Stimulated activated CD8-positive, alpha-beta memory T cell treated with anti-CD3 and anti-CD28 coated beads, Interleukin-7, amount 100 ng/mL, for 1 hour (primary cell): ENCODE measurements at places on chromosomes 2 and 18.

GRCh38 chr2:212863185-212863588 lies 288.2 kb downstream of the IKZF2 start:
- no peak for DNase-seq

DNA sequence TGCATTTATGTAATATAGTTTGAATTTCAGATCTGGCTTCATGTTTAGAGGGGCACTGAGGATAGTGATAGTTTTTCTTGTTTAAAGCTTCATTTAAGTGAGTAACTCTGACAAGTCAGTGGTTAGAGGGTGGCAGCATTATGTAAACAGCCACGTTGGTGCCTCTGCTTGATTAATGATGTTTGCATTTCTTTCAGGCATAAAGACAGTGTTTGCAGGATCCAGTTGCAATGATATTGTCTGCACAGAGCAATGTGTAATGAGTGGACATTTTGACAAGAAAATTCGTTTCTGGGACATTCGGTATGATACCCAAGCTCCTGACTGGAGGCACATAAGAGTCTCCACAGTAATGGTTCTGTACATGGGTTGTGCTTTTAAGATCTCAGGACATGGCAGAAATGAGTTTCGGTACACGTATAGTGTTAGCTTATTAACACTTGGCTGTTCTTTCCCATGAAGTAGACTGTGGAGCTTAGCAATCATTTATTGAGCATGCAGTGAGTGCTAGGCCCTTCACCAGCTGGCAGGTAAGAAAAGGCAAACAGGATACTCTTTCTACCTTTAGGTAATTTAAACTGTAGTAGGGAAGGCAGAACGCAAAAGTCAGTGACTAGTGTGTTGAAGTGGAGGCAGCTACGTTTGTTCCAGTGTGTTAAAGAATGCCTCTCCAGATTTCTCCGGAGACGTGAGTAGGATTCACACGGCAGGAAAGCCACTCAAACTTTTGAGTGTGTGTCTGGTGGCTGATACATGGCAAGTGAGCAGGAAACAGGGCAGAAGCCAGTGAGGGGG lies 17.4 kb upstream of the SAG start:
- DNase-seq, result no peak

- DNase-seq, result no peak
Observed at GRCh38 chr2:81213598-81213997, 909.0 kb upstream of the LRRTM1 start.

DNA sequence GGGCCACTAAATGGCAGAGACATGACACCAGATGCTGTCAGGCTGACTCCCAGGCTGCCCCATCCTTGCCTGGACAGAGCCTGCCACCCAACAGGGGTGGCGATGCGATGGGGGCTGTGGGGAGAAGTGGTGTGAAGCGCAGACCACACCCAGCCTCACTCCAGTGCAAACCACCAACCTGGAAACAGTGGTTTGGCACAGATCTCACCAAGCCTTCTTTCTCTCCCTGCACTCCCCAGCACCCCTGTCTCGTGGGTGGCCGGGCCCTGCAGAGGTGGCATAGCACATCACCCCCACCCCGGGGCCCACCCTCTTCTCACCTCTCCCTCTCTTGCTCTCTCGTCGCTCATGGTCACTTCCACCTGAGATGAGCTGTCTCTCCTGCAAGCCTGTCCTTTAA lies 32.6 kb downstream of the CIB4 start:
- DNase-seq, result no peak

- no peak for DNase-seq
Observed at GRCh38 chr2:238449909-238450417, 23.2 kb downstream of the ASB1 start.

GRCh38 chr2:1515986-1516797 lies 102.9 kb downstream of the TPO start:
- no peak for DNase-seq

- DNase-seq, result no peak
Observed at GRCh38 chr2:16038621-16039020, 98.3 kb downstream of the MYCN start.

- DNase-seq, result no peak
Observed at GRCh38 chr2:134625311-134625710, 93.5 kb downstream of the TMEM163 start.

DNA sequence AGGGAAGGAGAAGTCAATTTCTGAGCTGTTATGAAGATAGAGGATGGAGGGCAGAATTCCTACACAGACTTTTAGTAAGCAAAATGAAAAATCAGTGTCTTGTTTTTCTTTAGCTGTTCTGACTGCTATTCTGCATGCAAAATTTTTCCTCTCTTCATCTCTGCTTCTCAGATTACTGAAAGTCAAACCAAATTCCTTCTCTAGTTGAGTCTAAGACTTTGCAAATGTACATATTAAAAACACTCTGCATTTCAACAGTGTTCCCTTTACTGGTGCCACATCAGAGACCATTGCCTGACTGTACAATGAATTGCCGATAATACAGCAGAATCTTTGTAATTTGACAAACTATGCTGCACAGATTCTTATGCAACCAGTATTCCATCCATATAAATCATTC lies 198.8 kb downstream of the EXOC6B start:
- DNase-seq, result no peak

- no peak for DNase-seq
Observed at GRCh38 chr2:3612639-3613523, 18.0 kb downstream of the COLEC11 start.

- no peak for DNase-seq
Observed at GRCh38 chr2:2007551-2008501, 263.5 kb upstream of the PXDN start.

GRCh38 chr18:61582202-61582710 lies 249.0 kb downstream of the CDH20 start:
- no peak for DNase-seq

DNA sequence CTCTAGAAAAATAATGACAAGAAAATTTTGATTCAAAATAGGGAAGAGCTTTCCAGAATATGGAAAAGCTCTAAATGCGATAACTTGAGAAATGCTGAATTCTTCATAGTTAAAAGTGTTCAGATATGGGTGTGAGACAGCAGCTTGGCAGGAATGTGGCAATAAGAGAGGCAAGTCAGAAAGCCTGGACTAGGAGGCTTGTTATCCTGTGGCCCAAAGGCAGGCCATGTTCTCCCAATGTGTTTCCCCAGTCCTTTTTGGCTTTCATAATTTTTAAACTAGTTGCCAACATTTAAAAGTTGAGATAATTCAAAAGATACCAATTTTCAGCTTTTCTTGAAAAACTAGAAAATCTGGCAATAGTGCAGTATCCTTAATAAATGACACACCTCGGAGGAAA lies 366.3 kb upstream of the FANCL start:
- DNase-seq, result no peak

DNA sequence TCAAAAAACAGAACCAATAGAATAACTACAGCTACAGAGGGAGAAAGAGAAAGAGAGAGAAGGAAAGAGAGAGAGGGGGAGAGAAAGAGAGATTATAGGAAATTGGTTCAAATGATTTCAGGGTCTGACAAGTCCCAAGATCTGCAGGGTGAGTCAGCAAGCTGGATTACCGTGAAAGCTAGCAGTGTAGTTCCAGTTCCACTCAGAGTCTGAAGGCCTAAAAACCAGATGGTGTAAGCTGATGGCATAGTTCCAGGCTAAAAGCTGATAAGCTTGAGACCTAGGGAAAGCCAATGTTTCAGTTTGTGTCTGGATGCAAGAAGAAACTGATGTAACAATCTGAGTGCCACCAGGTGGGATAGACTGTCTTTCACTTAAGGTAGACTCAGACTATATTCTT lies 397.7 kb downstream of the TRIB2 start:
- no peak for DNase-seq

DNA sequence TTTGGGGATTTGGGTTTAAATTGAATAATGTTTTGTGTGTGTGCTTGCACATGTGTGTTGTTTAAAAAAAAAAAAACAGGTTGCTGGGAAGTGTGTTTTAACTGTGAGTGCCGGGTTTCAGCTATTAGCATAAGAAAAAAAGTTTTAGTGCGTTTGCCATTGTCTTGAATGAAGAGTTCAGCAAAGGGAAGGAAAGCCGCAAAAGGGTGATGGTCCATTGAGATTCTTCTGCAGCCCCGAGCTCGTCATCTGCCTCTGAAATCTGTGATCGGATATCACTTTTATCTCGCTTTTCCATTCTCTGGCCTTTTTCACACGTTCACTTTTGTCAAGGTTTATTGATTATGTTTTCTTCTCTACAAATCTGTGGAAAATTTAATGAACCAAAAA lies 4.7 kb downstream of the GLI2 start:
- no peak for DNase-seq

GRCh38 chr2:152046940-152047339 lies 51.9 kb downstream of the CACNB4 start:
- DNase-seq, result no peak

GRCh38 chr18:23207994-23208393 lies 72.7 kb downstream of the CABLES1 start:
- DNase-seq, result no peak

GRCh38 chr2:131023758-131024157 lies 69.5 kb downstream of the FAM168B start:
- no peak for DNase-seq

DNA sequence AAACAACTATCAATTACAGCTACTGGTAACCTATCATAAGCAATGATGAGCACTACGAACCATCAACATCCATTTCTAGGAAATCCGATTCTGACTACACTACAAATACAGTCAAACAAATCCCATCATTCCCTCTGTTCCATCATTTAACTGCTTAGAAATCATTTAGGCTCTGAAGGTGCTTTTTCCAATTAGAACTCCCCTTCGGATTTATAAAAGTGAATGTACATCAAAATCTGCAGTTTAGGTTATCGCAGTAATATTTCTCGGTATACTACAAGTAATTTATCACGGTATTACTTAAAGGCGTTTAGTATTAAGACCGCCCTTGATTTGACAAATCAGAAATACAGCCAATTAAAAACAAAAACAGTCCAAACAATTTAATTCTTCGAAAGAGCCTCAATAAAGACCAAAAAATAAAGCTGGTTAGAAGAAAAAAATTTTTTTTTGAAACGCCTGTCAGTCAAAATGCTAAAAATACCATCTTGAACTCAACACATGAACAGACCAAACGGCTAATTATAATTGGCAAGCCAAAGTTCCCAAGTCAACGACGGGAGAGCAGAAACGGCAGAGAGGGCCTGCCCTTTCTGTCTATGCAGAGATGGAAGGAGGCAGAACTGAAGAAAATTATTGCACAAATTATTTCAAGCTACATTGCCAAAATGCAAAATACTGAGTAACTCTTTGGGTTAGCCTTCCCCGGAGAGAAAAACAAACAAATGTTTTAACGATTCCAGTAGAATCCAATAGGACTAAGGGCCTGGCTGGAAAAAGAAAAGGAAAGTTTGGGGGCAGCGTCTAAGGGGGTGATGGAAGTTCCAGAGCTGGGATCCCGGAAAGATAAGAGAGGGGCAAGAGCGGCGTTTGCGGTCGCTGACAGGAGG lies 1.2 kb downstream of the VPS54 start:
- no peak for DNase-seq

GRCh38 chr2:41544709-41545108 lies 503.1 kb upstream of the PKDCC start:
- no peak for DNase-seq

DNA sequence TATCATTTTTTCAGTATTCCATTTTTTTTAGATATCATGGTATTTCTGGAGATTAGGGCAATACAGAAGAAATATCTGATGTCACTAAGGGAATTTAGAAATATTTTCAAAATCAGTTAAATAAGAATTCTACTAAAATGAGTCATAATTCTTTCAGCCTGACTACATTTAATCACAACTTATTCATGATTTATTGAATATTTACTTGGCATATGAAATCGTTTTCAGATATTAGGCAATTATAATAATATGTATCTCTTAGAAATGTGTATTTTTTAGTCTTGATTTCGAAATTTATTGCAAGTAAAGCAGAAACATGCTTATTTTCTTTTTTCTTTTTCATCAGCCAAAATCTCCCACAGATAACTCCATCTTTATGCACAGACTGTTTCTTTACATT lies 142.2 kb downstream of the CCDC102B start:
- no peak for DNase-seq

DNA sequence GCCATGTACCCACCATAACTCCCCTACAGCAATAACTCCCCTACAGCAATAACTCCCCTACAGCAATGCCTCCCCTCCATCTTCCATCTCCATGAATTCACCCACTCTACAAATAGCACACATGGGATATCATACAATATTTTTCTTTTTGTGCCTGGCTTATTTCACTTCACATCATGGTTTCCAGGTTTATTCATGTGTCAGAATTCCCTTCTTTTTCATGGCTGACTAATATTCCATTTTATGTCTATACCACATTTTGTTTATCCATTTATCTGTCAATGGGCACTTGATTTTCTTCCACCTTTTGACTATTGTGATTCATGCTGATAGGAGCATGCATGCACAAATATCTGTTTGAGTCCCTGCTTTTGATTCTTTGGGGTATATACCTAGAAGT lies 178.3 kb downstream of the SMAD7 start:
- DNase-seq, result no peak

DNA sequence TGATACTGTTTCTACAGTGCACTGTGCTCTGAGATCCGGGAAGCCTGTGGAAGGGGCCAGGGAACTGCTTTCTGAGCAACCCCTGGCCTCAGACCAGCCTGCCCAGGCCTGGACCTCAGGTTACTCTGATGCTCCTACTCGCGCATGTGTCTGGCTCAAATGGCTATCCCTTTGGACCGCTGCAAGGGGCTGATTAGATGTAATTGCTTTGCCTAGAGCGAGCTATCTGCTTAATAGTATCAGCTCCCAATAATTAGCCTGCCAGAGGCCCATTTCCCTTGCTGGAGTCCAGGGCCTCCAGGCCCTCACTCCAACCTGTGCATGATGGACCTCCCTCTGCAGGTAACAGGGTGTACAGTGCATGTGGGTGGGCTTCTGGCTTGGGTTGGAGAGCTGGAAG lies 7.2 kb upstream of the KCNK3 start:
- DNase-seq, result no peak

DNA sequence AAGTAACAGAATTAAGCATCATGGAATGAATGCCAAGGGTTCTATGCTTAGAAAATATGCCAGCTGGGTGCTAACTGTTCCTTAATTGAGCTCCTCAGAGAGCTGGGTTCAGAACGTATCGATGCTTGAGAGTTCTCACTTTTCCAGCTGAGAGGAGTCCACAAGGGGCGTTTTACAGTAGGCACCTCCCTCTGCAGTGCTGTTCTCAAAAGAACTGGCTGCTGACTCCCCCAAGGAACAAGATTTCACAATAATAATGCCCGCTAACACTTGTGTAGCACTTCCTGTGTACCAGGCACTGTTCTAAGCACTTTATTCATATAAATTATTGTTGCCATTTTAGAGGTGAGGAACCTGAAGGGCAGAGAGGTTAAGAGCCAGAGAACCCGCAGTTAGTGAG lies 18.1 kb upstream of the TMEM237 start:
- DNase-seq, result no peak

- DNase-seq, result no peak
Observed at GRCh38 chr2:215826838-215827441, 186.4 kb downstream of the MREG start.

DNA sequence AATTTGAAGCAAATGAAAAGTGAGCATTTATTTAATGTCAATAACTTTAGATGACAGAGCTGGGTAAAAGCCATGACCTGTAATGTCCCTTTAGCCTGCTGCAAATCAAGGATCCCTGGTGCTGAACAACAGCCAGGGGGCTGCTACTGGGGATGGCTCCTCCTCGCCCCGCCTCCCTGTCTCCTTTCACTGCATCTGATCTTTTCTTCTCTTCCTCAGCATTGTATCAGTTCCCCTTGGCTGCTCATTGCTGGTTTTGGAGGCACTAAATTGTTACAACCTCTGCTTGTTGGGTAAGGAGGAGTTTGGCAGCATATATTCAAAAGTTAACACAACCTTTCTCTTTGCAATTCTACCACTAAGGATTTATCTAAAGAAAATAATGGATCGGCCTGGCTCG lies 236.3 kb upstream of the ID2 start:
- DNase-seq, result no peak
